ENCODE measurements at places on chromosomes 16 and 17.
A peak's percentile ranks its signal among the peaks of the same experiment; 100 is the strongest.

GRCh38 chr16:54282202-54282927 is 4.2 kb downstream of the IRX3 start:
- DNase-seq, result no peak

DNA sequence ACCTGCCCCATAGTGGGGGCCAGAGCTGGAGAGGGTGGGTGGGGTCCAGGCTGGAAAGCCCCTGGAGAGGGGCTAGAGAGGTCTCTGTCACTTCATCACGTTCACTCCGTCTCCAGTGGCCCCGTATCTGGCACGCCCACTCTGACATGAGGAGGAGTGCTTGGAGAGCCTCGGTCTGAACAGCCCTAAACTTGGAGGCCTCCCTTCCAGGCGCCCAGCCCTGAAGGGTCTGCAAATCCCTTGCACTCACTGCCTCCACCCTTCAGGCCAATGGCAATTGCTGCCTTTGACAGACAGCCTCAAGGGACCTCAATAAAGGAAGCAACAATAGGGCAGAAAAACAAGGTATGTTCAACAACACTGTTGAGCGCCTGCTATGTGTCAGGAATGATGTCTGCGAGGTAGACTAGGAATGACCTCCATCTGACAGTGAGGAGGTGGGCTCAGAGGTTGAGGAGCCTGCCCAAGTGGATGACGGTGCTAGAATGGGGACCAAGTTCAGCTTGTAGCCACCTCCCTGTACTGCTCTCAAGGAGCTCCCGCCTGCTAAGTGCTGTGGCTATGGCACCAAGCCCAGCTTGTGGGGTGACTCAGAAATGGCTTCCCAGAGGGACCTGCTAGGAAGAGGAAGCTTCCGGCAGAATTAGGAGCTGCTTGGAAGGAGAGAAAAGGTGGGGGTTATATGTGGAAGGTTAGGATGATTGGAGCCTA is 2.9 kb upstream of the EPX start:
- no peak for DNase-seq

- no peak for DNase-seq
These were observed 4.8 kb upstream of the ZDHHC1 start for GRCh38 chr16:67421030-67421429.

GRCh38 chr16:24800586-24800985 is 45.2 kb upstream of the SLC5A11 start:
- no peak for DNase-seq

- no peak for DNase-seq
These were observed 11.0 kb downstream of the CYB561 start for GRCh38 chr17:63434951-63435571.

GRCh38 chr16:84074721-84075120 is 32.1 kb upstream of the SLC38A8 start:
- no peak for DNase-seq

GRCh38 chr17:62870030-62870541 is 62.0 kb upstream of the MARCHF10 start:
- peak; percentile 22 for DNase-seq

- no peak for DNase-seq
These were observed 11.0 kb downstream of the TBC1D24 start for GRCh38 chr16:2485811-2486507.

DNA sequence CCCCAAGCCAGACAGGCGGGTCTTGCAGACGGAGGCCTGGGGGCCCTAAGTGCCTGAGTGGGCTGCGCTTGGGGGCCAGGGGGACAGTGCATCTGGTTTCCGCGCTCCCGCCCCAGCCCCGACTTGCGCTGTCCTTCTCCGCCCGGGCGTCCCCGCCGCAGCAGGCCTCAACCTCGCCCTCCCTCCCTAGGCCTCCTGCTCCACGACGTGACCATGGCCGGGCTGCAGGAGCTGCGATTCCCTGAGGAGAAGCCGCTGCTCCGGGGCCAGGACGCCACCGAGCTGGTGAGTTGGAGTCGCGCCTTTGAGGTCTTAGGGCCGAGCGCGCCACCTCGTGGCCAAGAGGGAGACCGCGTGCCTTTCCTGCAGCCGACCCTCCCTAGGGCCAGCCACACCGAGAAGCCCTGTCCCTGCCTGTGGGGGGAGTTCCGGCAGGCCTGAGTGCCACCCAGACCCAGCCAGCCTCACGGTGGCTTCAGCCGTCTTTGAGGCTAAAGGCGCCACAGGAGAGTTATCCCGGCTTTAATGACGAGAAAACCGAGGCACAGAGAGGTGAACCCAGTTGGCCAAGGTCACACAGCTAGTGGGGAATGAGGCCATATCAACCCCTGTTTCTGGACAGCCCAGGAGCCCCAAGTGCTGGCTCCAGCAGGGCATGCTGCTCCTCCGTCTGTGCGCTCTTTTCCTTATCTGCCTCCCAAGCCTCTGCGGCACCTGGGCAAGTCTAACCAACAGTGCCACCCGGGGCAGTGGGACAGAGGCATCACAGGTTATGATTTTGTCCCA is 12.2 kb upstream of the NDRG4 start:
- DNase-seq, result peak; percentile 54

GRCh38 chr16:46929378-46930332 is 43.8 kb downstream of the DNAJA2 start:
- DNase-seq, result no peak

DNA sequence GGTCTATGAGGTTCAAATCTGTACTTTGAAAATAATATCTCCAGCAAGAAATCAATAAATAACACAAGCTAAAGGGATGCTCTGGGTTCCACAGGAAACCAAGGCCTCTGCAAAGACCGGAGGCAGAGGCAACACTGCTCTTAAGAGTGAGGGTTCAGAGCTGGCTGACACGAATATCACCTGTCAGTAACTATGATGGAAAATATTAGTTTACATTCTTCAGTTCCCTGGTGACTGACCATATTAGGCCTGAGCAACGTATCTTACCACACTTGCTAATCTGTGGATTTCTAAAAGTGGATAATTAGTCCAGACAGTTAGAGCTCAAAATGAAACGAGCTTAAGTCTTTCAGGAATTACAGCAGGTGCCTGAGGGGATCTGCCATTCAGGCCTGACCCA is 459.3 kb downstream of the HS3ST3B1 start:
- DNase-seq, result no peak

- DNase-seq, result peak; percentile 4
These were observed 814 bp upstream of the CDH3 start for GRCh38 chr16:68644296-68644695.

Data from NCI-H1105 treated with DMSO at 0.1 percent for 48 hours (cell line).